A549 treated with GW870086 at 1 μM for 4 hours (cell line): ENCODE measurements at places on chromosomes 5 and 9. TPM values are rescaled to one million over a fixed set of nuclear protein-coding genes. Genes with fewer than 3 reads are reported as not detected.

BNIP1 gene
- 14.7 to 19.4 TPM (median 15.6 TPM) in 5 replicates for total RNA-seq

C5orf47 gene
- total RNA-seq: not detected in 5 replicates

C5orf52 gene
- total RNA-seq: not detected in 5 replicates

PAX5 gene
- 0.01 TPM in 2 of 5 replicates, not detected in the others for total RNA-seq

LCNL1 gene
- 0.07 to 0.08 TPM (median 0.08 TPM) in 3 of 5 replicates, not detected in the others for total RNA-seq
